ENCODE measurements at places on chromosomes 4 and X.

DNA sequence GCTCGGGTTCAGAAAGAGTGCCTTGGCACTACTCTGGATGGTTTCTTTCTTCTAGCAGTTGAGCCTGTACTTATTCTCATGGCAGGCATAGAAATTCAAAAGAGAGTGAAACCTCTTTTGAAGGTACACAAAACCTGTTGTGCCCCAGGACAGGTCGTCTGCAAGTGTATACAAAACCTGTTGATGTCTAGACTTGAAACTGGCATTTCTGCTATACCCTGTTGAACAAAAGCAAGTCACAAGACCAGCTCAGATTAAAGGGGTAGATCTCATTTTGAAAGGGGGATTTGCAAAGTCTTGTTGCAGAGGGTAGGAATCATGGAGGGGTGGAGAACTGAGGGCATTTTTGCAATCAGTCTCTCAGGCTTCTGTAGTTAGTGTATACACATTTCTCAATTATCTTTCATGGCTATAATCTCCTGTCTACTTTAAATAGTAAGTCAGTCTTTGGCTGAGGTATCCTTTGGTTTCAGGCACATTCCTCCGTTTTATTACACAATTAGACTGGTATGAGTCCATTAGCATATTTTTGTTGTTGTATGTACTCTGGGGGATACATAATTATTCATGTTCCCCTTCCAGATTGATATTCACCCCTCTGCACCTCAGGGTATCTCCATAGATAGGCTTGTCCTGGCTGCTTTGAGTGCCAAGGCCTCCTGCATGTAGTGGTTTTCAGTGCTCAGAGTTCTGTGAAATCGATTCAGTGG is 251.4 kb downstream of the DTHD1 start:
- DNase-seq = no peak

GRCh38 chrX:130575831-130576389 is 174.1 kb downstream of the RBMX2 start:
- DNase-seq = no peak

- DNase-seq = no peak
Measured at GRCh38 chr4:189050643-189051042, 890.0 kb upstream of the FRG1 start.

DNA sequence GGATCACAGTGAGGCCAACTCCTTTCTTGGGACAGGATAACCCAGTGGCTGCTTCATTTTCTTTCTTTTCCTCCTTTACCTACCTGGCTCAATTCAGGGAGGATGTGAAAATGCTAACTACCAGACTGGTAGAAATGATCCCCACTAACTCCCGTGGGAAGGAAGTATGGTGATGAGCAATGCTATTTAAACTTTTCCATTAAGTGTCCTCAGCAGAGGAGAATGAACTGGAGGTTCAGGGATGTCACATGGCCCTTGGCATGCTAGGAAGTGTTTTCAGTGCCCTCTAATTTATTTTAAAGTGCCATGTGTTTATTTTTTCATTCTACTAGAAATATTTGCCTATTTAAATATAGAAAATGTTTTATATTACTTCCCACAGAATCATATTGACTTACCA is 363.9 kb downstream of the PPP3CA start:
- no peak for DNase-seq

GRCh38 chr4:85445050-85445639 is 29.8 kb upstream of the ARHGAP24 start:
- DNase-seq = no peak
